Femur (tissue), 1 donor: ENCODE measurements at places on chromosomes 4 and X.

DNA sequence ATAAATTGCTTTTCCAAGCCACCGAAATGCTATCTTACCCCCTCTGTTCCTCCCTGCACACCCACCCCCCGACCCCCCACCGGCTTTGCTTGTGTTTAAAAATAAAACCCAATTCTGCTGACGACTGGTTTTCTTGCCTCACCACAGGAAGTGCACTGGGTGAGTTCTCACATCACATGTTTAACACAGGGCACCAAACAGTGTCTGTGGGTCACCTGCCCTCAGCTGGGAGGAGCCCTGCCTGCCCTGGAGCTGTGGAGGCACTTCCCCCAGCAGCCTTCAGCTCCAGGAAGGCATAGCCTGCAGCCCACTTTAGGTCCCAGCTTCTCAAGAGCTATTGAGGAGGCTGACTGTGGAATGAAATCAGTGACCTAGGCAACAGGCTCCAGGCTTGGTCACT lies 8.8 kb downstream of the TMEM255A start:
- no peak for DNase-seq

DNA sequence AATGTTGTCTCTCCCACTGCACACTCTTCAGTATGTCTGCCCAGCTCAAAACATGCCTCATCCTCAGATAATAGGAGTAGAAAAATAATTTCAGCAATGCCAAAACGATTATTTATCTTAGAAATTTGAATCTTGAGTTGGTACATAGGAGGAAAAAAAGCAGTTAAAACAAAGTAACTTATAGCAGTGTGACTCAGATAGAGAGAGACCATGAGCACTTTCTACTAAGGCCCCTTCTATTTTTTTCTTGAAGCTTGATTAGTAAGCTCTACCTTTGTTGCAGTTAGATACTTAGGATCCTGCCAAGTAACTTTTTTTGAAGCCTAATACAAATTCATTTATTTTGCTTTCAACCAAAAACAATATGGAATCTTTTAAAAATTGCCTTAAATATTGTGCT lies 212.3 kb downstream of the MAD2L1 start:
- DNase-seq: no peak

GRCh38 chrX:124348182-124348581 lies 1.8 kb downstream of the SH2D1A start:
- no peak for DNase-seq

- no peak for DNase-seq
These were observed 66.1 kb upstream of the IL15 start for GRCh38 chr4:141570290-141570689.

DNA sequence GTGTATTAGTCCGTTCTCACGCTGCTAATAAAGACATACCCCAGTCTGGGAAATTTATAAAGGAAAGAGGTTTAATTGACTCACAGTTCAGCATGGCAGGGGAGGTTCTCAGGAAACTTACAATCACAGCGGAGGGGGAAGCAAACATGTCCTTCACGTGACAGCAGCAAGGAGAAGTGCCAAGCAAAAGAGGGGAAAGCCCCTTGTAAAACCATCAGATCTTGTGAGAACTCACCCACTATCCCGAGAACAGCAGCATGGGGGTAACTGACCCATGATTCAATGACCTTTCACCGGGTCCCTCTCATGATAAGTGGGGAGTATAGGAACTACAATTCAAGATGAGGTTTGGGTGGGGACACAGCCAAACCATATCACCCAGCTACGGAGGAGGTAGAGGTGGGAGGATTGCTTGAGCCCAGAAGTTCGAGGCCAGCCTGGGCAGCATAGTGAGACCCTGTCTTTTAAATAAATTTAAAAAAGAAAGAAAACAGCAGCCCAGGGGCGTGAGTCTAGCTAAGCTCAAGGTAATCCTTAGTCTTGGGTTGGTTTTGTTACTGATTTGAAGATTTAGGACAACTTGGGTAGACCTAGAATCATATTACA lies 46.4 kb upstream of the TMEM131L start:
- DNase-seq: no peak
